ENCODE measurements at places on chromosomes 11 and 22. TPM values are rescaled to one million over a fixed set of nuclear protein-coding genes. Genes with fewer than 3 reads are reported as not detected.
A peak's percentile ranks its signal among the peaks of the same experiment; 100 is the strongest.

DNA sequence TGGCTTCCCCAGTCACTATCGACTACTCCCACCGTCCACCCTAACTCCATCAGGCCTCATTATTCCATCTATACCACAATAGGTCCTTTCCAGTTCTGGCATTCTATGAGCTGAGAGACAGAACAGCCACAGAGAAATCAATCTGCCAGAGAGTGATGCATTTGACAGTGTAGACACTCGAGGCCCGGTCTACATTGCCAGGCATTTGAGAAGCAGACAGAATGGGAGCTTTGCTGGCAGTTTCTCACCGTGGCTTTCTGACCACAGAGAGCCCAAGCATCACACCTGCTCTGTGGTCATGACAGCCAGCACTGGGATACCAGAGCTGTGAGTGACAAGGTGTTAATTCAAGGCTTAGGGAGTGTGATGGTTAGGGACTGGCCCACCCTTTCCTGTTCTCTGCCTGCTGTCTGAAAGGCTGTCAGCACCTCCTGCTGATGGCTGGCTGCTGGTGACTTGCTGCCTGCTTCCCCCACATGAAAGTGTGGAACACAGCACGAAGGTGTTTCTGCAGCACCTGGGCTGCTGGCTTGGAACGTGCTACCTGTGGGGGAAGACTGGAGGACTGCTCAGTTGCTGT, 137.8 kb downstream of the KIRREL3 start:
- peak; percentile 34 for DNase-seq

PKP3 gene
- total RNA-seq = 13.1 TPM

GRCh38 chr11:128509621-128510389, 77.6 kb downstream of the ETS1 start:
- peak; percentile 74 for DNase-seq

GRCh38 chr11:9144828-9145227, 53.4 kb upstream of the SCUBE2 start:
- DNase-seq = no peak

GRCh38 chr11:87281496-87281895, 243.8 kb downstream of the TMEM135 start:
- peak; percentile 8 for DNase-seq

- DNase-seq = no peak
These were observed 438.0 kb downstream of the LUZP2 start for GRCh38 chr11:24934733-24935439.

TYR gene
- not detected for total RNA-seq
